ENCODE measurements at places on chromosomes 12 and 14.

GRCh38 chr12:72546106-72546505, 273.9 kb downstream of the TRHDE start:
- no peak for DNase-seq

DNA sequence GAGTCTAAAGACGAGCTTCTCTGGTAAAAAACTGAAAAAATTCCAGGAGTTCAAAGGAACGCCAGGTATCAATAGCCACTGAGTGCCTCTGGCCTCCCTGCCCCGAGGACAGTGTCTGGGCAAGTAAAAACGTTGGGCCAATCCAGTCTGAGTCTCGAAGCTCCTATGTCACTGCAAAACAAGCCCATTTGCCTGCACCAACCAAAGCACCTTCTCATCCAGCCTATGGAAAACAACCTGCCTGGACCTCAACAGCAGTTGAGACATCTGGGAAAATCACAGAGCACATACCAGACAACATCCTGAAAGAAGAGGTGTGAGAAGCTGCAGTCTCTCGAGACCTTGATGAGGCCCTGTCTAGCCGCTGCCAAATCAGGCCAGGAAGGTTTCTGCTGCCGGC, 56.6 kb downstream of the RNF34 start:
- no peak for DNase-seq

- no peak for DNase-seq
These were observed 91.8 kb downstream of the ITPK1 start for GRCh38 chr14:93023802-93024434.

- no peak for DNase-seq
These were observed 16.9 kb upstream of the PDE3A start for GRCh38 chr12:20351406-20351805.

GRCh38 chr14:103867523-103867953, 20.2 kb upstream of the PPP1R13B start:
- no peak for DNase-seq

GRCh38 chr14:20610002-20610765, 19.0 kb upstream of the RNASE12 start:
- peak; percentile 82 for DNase-seq

- peak; percentile 37 for DNase-seq
These were observed 2.2 kb downstream of the TBPL2 start for GRCh38 chr14:55438066-55438683.

DNA sequence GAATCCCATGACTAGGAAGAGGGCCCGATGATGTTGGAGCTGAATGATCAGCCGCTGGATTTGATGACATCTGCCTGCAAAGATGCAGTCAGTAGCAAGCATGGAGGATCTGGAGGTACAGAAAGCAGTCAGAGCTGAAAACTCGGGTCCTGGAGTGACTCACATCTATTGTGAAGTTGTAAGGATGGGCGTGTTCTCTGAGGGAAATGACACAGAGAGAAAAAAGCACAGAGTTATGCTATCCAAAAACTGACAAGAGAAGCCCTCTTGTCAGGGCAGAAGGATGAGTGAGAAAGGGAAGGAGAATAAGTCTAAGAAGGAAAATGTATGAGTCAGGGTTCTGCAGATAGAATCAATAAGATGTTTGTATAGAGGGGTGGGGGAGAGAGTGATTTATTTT, 380.4 kb upstream of the CCDC196 start:
- DNase-seq = no peak

DNA sequence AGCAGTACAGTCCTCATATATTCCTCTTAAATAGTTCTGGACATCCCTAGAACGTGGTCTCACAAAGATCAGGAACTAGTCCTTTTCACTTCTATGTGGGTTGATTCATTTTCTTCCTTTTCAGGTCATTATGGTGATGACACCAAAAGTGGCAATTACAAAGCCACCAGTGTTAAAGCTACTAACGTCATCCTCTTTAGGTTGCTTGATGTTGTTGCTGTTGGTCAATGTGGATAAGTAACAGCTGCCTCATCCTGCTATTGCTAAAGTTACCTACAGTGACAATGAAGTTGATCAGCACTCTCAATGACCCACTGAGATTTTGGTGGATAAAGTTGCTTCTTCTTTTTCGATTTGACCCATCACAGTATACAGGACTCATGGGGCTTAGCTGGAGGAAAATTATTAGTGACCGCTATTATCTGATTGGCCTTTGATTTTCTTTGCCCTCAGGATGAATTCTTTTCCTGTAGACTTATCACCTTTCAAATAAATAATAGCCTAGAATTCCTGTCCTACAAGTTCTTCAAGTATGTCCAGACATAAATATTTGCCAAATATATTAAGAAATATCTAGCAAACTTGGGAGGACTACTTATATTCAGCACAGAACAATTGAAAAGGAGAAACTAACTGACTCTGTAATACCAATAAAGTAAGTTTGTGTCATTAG, 54.0 kb upstream of the ATP2B1 start:
- no peak for DNase-seq

DNA sequence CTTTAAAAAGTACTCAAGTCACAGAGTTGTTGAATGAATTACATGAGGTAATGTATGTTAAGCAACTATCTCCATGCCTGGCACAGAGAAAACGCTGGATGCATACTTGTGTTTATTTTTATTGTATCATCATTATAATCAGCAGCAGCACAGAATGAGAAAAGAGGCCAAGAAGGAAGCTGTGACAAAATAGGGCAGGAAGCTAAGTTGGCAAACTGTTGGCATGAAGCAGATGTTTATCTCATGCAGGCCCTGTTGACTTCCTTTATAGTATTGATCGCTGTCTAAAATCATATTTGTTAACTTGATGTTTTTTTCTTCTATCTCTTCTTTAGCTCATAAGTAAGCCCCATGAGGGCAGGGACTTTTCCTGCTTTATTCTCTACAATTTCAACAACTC, 466.6 kb downstream of the TRHDE start:
- no peak for DNase-seq
